AG10803 (cell line): ENCODE measurements at places on chromosomes 4 and X.

GRCh38 chr4:71630803-71631202, 153.1 kb downstream of the GC start:
- DNase-seq: no peak

GRCh38 chr4:82561786-82562563, at the start of gene TMEM150C:
Gene TMEM150C (minus strand): TSS chr4:82561988. CDS start chr4:82504657, 57,331 bp downstream.
- DNase-seq: peak; percentile 6

DNA sequence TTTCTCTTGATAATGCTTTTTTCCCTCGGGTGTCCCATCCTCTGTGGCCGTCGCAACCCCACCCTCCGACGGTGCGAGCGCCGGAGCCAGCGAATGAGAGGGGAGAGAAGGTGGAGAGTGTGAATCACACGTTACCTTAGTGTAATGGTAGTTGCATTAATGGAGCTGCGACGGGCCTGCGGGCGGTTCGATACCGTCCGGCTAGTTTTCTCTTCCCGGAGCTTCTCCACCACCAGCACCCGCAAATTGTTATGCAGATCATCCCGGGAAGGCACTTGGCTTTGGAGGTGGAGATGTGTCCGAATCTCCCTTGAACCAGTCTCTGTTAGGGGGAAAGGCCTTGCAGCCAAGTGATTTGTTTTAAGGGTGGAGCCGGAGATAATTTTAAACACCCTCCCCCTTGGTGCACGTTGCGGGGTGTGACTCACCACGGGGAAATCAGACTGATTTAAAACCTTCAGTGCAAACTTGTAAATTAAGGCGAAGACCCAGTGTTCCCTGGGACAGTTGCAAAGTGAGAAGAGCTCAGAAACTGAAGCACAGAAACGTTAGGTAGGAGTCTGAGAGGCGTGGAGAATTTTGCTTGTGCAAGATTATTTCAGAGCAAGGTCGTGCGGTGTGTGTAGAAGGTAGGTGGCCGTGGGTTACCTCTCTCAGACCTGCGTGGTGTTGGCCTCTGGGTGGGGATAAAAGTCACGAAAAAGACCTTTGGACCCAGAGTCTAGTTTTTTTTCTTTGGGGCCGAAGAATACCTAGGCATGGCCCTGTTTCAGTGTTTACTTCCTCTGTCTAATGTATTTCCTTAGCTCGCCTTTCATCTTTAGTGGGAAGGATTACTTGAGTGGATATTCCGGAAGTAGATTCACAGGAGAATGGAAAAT, 1.3 kb downstream of the AFF1 start:
- peak; percentile 60 for DNase-seq

DNA sequence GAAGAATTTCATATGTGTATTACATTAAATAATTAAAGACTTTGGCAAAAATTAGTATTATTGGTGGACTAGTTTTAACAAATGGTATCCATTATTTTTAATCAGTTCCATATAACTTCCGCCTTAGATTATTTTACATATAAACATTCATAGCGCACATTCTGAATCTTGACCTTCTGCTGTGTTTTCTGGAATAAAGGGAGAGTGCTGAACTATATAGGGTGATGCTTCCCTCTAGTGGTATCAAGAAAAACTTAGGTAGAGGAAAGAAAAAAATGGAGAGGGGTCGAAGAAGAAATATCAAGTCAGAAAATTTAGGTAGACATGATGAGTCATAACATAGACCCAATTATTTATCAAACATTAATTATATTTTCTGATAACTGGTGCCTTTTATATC, 155.6 kb upstream of the PACRGL start:
- DNase-seq: peak; percentile 63

DNA sequence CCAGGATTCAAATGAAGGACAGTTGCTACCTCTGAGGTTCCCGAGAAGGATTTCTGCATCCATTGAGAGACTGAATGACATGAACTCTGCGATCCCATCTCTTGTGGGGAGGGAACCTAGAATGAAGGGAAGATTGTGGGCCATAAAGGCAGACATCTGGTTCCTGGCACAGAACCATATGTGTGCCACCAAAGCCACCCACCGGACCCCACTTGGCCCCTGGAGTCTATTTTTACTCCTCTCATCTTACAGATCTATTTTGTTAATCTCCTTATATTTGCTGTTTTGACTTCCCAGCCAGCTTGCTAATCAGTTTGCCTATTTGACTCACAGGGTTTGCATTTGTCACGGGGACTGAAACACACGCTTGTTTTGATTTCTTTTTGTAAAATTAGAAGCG, 7.3 kb downstream of the SOD3 start:
- no peak for DNase-seq
